ENCODE measurements at places on chromosomes 12 and 14. TPM values are rescaled to one million over a fixed set of nuclear protein-coding genes. Genes with fewer than 3 reads are reported as not detected.

FAM222A gene
- 0.89 TPM for total RNA-seq

JAG2 gene
- total RNA-seq = 0.15 TPM

KRT73 gene
- total RNA-seq = not detected

KLRK1 gene
- total RNA-seq = not detected

CLEC2A gene
- not detected for total RNA-seq

AQP6 gene
- not detected for total RNA-seq

NFATC4 gene
- 0.44 TPM for total RNA-seq

SCN8A gene
- total RNA-seq = 6.4 TPM

DPPA3 gene
- total RNA-seq = not detected

TAS2R19 gene
- total RNA-seq = not detected

GLI1 gene
- total RNA-seq = not detected

PUS1 gene
- 10.3 TPM for total RNA-seq

DNA sequence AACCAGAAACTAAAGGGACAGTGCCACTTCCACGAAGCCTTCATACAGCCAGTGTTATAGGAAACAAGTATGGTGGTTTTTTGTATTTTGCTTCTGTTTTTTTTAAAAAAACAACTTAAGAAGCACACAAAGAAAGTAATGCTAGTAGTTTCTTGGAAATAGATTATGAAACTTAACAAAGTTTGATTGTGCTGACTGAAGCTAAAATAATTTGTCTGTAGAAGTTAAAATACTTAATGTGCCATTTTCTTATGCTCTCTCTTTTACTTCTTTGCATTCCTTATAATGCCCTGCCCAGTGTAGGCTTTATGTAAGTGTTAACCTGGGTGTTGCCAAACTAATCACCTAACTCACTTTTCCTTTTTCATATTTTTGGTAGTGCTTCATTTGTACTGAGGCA lies 16.4 kb downstream of the HCFC2 start:
- DNase-seq = no peak

GRCh38 chr14:57753821-57754220 lies 112.1 kb downstream of the SLC35F4 start:
- DNase-seq = peak; percentile 12

DNA sequence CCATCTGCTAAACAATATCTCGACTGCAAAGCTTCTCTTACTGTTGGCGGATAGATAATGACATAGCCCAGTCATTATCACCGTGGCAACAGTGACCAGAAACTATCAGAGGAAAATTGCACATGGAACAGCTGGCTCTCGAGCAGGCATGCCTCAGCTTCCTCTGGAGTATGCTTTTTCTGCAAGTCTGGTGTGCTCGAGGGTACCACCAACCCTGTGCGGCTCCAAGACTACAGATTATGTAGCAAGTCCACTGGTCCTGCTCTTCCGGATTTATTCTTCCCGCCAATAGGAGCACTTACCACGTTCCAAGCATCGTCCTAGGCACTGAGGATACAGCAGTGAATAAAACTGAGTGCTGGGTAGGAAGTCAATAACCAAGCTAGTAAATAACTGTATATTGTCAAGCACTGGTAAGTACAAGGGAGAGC lies 1.4 kb upstream of the GLRX5 start:
- peak; percentile 54 for DNase-seq

DNA sequence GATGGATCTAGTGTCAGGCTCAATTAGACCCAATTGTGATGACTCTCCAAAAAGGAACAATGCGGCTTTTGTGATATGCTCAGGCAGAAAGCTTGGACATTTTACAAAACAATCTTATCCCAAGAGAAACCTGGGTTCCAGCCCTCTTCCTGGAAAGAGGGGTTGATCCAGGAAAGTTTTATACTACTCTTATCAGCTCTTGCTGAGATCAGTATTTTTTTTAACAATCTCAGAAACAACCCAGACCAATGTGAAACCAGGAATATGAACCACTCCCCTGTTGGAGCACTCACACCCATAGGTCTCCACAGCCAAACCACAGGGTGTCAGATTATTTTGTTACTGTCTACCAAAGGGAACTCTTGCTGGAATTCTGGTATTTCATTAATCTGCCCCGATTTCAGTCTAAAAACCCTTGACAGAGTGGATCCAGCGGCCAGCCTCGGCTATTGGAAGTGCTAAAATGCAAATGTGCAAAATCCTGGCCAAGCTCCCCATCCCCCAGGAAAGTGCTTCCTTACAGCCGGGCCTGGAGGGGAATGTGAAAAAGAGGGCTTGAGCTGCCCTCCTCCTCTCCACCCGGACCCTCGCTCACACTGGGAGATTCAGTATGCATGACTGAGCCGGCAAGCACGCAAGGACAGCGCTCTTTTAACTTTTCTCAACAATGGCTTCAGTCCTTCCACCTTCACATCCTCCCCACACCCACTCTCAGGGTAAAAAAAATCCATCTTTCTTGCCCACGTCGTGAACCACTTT lies 4.0 kb downstream of the FBXL14 start:
- peak; percentile 70 for DNase-seq

- no peak for DNase-seq
These were observed 170.7 kb downstream of the NOVA1 start for GRCh38 chr14:26427097-26427496.

GRCh38 chr12:121678716-121679300 lies 9.4 kb upstream of the MORN3 start:
- no peak for DNase-seq

- no peak for DNase-seq
These were observed 56.7 kb downstream of the TTLL5 start for GRCh38 chr14:75717729-75718128.

GRCh38 chr12:98750511-98750910 lies 105.4 kb downstream of the APAF1 start:
- DNase-seq = no peak

- no peak for DNase-seq
These were observed 538.9 kb downstream of the SNAPC1 start for GRCh38 chr14:62301080-62301479.

- peak; percentile 40 for DNase-seq
These were observed 50.9 kb upstream of the BICDL1 start for GRCh38 chr12:119938049-119938667.

DNA sequence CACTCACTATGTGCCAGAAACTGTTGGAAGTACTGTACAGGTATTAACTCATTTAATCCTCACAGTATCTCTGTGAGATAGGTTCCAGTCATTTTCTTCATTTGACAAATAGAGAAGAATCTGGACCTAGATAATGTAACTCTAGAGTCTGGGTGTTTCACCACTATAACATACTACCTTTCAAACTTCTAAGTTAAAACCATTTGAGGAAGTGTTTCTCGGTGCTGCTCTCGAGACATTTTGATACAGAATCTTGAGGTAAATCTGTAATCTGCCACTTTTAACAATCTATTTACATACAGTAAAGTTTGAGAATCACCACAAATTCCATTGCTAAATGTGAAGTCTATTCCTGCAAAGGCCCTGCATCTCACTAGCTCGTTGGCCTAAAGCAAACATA lies 8.8 kb downstream of the OLR1 start:
- DNase-seq = no peak

GRCh38 chr14:96734076-96734622 lies 63.0 kb upstream of the VRK1 start:
- no peak for DNase-seq

DNA sequence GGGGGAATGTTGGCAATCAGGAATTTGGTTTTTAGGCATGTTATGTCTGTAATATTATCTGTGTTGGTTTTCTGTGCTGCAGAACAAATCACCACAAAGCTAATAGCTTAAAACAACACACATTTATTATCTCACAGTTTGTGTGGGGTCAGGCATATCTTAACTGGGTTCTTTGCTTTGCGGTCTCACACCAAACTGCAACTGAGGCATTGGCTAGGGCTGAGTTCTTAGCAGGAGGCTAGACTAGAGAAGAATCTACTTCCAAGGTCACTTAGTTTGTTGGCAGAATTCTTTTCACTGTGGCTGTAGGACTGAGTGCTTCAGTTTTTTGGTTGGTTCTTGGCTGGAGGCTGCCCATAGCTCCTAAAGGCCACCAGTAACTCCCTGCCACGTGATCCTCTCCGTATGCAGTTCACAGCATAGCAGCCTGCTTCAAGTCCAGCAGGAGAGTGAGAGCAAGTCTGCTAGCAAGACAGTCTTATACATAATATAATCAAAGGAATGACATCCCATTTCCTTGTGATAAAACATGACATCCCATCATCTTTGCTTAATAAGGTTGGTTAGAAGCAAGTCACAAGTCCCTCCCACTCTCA lies 21.6 kb downstream of the ATF1 start:
- peak; percentile 17 for DNase-seq

DNA sequence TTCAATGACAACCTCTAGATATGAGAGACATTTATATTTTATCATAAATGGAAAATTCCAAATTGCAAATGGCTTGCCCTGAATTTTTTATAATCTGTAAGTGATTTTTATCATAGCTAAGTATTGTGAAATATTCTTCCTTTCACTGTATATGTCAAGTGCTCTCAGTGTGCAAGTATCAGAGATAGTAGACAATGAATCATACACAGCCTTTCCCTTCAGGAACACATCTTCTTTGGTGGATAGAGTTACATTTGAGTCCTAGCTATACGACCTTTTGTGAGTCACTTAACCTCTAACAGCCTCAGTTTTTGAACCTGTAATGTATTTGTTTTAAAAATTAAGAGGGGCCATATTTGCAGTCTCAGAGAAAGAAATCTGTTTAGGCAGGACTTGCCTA lies 350.7 kb upstream of the SEL1L start:
- DNase-seq = no peak

DNA sequence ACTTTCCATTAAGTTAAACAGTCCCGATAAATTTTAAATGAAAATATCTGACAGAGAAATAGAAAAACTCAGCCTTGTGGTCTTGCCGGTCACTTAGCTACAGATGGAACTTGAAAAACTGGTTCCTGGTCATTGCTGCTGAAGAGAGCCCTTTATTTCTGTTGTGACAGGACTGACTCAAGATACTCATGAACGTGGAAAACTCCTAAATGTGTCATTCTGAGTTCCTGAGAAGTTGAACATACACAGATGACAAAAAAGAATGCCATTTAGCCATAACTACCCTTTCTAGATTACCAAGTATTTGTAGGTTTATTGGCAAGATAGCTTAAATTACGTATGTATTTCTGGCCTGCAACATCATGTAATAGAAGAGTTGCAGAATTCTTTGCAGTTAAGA lies 134.2 kb downstream of the HMGA2 start:
- DNase-seq = no peak

DNA sequence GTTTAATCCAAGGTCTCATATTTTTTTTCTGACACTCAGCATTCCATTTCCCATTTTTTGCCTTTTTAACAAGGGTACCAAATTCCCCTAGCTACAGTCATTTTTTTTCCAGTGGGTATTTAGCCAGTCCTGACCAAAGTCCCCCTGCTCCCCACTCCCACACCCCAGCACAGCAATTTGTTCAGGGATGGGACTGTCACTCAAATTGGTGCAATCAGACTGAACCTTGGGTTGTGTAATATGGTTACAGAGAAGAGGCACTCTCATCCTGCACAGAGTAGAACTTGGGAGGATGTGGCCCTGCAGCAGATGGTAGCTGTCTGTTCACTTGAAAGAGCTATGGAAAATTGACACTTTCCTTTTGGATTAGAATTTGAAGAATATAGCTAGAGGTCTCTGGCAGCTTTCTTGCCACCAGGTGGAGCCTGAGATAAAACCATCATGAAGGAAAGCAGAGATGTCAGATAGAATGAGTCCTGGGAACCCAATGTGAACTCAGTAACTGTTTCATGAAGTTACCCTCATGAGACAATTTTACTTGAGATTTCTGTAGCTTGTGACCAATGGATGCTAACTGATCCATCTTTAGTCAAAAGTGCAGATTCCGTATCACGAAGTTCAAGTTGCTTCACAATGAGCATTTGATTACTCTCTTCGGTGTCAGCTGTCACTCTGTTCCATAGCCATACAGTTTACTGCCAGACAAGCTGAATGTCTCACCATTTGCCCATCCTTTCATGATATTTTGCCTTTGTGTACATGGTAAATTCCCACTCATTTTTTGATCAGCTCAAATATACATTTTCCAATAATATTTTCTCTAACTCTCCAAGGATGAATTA lies 394.0 kb upstream of the SYT1 start:
- DNase-seq = peak; percentile 60

GRCh38 chr14:104927901-104928300 lies 3.2 kb downstream of the PLD4 start:
- DNase-seq = no peak

GRCh38 chr14:80003138-80003537 lies 208.2 kb downstream of the DIO2 start:
- DNase-seq = peak; percentile 29

- no peak for DNase-seq
These were observed 124.2 kb downstream of the TTC7B start for GRCh38 chr14:90692061-90692460.

- no peak for DNase-seq
These were observed 11.4 kb downstream of the SLC7A8 start for GRCh38 chr14:23172096-23172495.

DNA sequence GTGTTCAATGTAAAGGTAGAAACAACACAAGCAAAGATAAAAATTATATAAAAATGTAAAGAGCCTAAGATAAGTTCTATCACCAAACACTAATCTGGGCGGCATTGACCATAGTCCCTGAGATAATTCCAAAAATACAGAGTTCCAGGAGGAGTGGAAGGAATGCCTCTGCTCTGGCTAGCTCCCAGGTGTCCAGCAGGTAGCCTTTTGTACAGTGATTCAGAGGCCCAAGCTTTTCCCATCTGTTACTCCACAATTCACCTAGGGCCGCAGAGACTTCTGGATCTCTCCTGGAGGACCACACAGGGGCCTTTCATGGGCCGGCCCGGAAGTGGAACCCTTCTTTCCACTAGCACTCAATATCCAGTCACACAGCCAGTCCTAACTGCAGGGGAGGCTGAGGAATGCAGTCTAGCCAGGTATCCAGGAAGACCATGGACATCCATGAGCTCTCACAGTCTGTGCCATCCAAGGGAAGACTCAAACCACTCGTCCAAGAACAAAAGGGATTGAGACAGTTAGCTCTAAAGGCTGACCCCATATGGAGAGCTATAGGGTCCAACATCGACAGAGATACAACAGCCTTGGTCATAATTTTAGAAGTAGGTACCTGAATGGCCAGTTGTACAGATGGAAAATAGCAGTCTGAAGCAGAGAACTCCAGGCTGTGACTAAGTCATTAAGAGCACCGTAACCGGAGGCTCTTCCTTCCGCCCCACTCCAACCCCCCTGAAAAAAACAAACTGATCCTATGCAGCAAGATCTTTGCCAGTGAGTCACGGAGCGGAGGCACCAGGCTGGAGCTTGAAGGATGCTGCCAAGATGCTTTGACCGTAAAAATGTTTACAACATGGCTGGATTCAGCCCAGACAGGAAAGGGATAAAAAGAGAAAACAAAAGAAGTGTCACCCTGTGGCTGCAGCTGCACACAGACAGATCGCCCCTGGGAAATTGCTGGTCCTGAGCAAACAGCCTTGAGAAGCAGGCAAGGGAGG lies 204.8 kb downstream of the NUAK1 start:
- peak; percentile 99 for DNase-seq
